ENCODE measurements at places on chromosomes 11 and 22. TPM values are rescaled to one million over a fixed set of nuclear protein-coding genes. Genes with fewer than 3 reads are reported as not detected.

DNA sequence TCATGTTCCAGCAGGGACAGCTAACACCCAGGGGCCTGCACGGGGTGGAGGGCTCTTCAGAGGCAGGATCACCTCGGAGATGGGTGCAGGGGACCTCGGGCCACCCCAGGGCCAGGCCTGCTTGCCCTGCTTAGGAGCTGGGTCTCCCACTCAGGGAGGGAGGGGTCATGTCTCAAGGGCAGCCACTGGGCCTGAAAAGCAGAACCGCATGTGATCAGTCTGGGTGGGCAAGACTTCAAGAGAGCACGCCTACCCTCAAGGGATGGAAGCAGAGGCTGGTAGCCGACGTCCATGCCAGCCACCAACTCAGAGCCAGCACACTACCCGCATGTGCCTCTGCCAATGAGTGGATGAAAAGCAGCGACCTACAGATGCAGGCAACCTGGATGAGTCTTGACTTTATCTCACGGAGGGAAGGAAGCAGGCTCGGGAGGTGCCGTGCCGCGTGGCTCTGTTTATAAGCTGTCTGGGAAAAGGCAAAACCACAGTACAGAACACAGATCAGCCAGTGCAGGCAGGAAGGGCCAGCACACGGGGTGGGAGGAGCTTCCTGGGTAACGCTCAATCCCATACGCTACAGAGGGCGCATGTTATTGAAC, 16.0 kb downstream of the TBX1 start:
- DNase-seq = no peak

DNA sequence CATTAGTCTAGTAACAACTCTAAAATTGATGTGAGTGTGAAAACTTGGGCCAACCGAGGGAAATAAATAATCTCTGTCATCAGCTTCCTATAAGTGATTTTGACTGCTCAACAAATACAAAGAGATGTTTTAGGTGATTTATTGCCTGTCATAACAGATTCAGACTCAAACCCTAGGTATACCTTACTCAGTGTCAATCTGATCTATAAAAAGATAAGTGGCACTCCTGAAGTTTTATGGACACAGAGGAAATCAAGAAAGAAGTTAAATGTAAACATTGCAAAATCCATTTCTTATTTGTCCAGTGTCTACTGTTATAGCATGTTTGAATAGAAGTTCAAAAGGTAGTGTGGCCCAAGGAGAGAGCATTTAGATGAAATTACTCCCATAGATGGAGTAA, 30.4 kb upstream of the TYR start:
- no peak for DNase-seq

- DNase-seq = no peak
Measured at GRCh38 chr11:86056351-86056854, 12.5 kb downstream of the PICALM start.

GRCh38 chr11:507727-508515, 879 bp upstream of the RNH1 start:
- no peak for DNase-seq

DNA sequence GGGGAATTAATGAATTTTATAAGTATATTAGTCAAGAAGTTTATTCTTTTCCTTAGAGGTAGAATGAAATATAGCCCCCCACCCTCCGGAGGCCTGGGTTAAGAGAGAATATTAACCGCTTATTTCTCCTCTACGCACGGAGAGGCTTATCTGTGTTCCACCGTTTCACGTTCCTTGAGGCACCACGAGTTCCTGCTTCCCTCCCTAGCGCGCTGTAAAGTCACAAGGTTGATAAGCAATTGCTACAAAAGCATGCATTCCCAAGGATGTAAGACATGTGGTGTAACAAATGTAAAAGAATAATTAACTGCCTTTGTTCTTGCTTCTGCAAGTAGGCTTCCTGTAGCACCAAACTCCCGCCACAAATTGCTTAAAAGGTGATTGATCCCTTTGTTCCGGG, 1.5 kb upstream of the ANKRD42 start:
- DNase-seq = no peak

DNA sequence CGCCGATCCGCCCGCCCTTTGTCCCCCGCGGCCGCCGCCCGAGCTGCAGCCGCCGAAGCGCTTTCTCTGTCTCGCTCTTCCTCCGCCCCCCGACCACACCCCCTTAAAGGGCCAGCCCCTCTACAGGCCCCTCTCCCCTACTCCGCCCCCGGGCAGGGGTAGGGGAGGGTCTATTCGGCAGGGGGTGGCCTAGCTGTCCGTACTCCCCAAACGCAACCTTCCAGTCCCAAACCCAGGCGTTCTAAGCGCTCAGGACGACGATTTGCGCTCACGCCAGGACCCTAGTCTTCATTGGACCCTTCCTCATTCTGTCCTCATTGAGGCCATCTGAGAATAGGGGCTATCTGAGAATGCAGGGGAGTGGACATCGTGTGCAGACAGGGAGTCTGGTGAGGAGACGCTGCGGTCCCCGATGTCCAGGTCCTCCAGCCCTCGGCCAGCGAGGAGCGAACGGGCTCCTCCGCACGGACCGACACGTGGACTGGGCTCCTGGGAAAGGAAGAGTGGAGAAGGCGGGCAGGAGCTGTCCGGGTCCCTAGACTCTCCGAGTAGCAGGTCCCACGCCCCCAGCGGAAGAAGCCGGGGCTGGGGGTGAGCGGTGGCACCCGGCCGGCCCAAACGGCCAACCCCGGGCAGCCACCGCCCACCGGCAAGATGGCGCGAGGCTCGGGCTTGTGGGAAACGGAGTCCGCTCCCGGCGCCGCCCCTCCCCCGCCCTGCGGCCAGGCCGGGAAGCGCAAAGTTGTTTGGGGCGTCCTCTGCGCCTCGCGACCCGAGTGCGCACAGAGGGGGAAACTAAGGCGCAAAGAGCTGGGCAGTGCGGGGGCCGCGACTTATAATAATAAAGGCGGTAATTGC, at the start of gene PPP1R14B:
Gene PPP1R14B, minus strand, starts transcription at position 73 of the 858 bp plus-strand sequence. CDS start 270 bp downstream, outside the sequence.
- peak; percentile 95 for DNase-seq

DNA sequence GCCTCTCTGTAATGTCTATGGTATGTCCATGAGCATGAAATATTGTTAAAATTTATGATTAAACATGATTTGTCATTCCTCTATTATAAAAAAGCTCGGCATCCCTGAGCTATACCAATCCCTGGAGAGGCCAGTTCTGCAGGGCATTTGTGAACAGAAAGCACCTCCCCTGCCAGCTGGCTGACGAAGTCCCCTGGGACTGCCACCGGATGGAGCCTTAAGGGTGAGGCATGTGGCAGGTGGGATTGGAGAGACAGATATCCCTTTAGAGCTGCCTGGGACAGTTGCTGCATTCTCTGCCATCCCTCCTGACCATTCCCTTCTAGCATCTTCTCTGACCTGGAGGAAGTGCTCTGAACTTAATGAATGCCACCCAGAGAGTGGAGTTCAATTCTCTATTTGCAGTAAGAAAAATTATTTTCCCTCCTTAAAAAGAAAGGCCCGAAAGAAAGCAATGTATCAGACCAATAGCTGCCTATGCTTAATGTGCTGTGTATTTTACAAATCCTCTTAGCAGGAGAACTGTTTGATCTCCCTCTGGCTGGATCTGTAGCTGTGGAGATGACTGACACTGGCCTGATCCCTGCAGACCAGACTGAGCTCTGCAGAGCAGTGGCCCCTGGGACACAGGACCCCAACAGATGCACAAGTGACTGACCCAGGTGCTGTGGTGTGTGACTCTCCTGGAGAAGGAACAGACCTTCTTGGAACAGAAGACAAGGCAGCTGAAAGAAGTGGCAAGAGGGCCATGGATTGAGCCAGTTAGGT, 219.0 kb upstream of the NAV2 start:
- DNase-seq = no peak

- DNase-seq = no peak
Measured at GRCh38 chr11:80330264-80330663, 889.4 kb upstream of the TENM4 start.

DNA sequence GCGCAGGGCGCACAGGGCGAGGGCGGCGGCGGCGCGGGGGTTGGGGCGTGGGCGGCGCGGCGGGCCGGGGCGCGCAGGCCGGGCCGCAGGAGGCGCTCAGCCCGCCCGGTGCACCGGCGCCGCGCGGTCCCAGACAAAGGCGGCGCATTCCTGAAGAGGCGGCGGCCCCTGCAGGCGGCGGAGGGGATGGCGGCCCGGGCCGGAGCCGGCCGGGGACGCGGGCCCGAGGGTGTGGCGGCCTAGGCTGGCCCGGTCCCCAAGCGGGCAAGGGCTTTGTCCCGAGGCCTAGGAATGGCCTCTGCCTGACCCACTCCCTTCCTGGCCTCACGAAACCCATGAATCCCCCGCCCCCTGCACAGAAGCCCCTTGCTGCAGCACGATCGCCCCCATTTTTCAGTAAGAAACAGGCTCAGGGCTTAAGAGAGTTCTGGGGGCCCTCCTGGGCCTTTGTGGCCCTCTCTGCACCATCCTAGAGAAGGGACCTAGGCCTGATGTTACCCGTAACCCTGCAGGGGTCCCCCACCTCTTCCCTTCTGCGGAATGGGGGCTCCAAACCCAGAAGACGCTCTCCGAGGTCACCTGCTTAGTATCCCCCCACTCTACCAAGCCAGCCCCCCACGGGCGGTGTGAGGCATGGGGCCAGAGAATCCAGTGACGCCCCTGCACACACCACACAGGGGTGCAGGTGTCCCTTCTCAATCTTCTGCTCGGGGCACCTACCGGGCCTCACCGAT, at the start of gene RTN4R:
Gene RTN4R, minus strand, starts transcription at position 40 of the 734 bp plus-strand sequence. CDS start 226 bp downstream, outside the sequence.
- DNase-seq = peak; percentile 69

- no peak for DNase-seq
Measured at GRCh38 chr11:34791780-34792542, 124.2 kb downstream of the APIP start.

FDXACB1 gene
- total RNA-seq = 2.5 TPM

AIFM3 gene
- 0.35 TPM for total RNA-seq

MYO7A gene
- 3.8 TPM for total RNA-seq

DERL3 gene
- total RNA-seq = 0.62 TPM

TMEM191B gene
- 0.13 TPM for total RNA-seq

MRGPRX3 gene
- not detected for total RNA-seq

CUL5 gene
- total RNA-seq = 33.8 TPM

MRGPRX4 gene
- total RNA-seq = not detected

APOL5 gene
- 1.1 TPM for total RNA-seq

All from muscle of leg (tissue), 16 donors.